RWPE1 (cell line): ENCODE measurements at places on chromosomes 12 and 14.

DNA sequence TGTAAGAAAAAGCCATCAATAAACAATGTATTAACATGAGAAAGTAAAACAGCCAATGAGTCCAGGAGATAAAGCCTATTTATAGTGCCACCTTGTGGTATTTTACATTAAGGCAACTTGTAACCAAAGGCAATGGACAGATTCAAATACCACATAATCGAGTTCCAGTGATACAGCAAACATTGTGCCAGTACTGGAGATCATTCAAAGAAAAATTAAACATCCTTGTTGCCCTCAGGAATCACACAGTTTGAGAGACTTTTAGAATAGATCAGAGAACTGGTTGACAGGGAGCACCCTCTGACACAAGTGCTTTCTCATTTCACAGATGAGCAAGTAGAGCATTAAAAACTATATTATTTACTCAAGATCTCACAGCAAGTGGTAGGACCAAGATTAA lies 98.1 kb downstream of the DDHD1 start:
- peak; percentile 38 for DNase-seq

GRCh38 chr14:74835645-74836250 lies 40.2 kb downstream of the PROX2 start:
- DNase-seq: no peak

- peak; percentile 28 for DNase-seq
Observed at GRCh38 chr12:70719672-70720420, 82.6 kb upstream of the PTPRB start.

GRCh38 chr14:30078811-30079402 lies 151.3 kb upstream of the PRKD1 start:
- DNase-seq: no peak

DNA sequence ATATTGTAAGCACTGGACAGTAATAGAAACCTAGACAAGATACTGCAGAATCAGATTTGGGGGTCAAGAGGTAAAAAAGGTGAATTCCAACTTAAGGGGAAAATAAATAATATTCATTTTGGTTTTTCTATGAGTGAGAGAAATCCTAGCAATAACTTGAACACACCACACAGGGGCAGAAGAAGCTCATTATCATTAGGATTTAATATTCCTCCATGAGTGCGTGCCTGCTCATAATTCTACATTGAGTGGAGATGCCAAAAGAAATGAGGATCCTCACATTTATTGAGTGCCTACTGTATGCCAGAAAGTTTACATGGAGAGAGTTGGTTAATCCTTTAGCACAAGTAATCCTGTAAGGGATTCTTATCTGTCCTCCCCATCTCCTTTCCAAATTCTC lies 40.5 kb upstream of the C14orf132 start:
- peak; percentile 34 for DNase-seq

DNA sequence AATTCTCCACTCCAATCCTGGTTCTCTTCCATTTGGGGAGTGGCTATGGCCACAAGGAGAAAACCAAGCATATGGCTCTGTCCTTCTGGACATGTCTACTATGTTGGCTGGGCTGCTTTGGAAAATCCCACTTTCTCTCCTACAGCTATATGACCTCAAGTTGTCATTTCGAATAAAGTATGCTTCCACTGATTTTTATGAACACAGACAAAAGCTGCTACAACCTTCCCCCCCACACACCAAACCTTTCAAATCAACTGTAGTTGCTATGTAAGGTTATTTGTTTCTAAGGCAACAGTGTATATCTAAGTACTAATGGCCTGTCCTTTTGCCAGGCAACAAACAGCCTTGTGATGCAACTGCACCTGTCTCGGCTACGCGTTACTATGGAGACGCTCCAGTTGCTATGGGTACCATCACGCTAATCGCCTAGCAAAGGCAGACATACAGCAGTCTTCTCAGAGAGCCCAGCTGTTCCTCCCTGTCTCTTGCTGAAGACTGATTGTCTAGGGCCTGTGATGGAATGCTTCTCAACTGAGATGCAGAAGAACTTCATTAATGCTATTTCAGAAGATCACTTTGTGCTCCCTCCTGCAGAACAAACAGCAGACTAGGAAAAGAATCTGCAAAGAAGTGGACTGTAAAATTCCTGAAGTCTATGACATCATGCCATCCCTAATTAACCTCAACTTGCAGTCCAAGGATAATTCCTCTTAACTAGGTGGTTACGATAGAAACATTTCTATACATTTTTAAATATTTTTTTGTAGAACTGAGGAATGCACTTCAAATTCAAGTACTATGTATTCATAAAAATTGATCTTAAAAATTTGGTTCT lies 67.6 kb downstream of the FOXN3 start:
- no peak for DNase-seq

GRCh38 chr12:70070494-70071007 lies 172.7 kb upstream of the CNOT2 start:
- DNase-seq: no peak

- peak; percentile 4 for DNase-seq
Observed at GRCh38 chr14:39673270-39673711, 241.1 kb upstream of the FBXO33 start.

- peak; percentile 78 for DNase-seq
Observed at GRCh38 chr12:116434155-116435011, 124.8 kb upstream of the MAP1LC3B2 start.

DNA sequence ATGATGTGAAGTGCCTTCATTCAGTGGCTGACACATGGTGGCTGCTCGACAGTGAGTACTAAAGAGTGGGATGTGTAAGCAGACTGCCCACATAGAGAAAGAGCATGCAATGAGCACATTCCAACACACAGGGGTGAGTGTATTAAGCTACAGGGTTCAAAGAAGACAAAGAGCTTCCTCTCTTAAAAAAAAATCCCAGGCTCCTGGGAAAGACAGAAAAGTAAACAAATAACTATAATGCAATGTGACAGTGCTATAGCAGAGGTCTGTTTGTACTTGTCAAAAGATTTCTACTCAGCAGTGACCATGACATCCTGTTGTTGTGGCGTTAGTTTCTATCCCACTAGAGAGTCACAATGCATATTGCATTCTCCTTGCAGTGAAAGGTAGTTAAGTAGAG lies 12.4 kb upstream of the PCNX1 start:
- no peak for DNase-seq

DNA sequence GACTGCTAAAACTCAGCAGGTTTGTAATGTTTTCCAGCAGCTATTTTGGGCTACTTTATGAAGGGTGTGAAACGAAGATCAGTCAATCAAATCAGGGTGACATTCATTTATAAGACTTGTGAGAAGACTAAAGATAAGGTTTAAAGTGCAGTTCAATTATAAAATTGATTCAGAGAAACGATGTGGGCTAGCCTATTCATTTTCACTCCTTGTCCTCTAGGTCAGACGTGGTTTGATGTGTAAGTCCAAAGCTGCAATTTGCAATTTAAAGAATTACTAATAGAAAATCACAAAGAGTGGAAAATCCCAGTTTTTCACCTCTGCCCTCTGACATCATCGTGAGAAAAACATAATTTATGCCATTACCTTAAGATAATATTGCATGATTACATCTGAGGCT lies 243.5 kb upstream of the NOVA1 start:
- no peak for DNase-seq

DNA sequence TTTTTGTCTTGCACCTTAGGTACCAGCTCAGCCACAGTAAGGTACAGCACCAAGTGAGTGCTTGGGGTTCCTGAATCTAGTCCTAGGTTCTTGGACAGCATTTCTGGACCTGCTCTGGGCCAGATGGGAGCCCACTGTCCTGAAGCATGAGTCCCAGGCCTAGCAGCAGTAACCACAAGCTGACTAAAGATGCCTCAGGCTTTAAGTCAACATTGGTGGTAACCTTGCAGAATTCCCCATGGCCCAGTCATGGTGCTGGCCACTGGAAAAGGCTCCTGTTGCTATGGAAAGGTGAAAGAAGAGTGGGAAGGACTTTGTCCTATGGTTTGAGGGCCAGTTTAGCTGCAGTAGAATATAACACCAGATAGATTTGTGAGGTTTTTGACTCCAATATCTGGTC lies 86.9 kb upstream of the CLEC14A start:
- no peak for DNase-seq

- DNase-seq: no peak
Observed at GRCh38 chr12:105015543-105015942, 29.4 kb downstream of the NOPCHAP1 start.

DNA sequence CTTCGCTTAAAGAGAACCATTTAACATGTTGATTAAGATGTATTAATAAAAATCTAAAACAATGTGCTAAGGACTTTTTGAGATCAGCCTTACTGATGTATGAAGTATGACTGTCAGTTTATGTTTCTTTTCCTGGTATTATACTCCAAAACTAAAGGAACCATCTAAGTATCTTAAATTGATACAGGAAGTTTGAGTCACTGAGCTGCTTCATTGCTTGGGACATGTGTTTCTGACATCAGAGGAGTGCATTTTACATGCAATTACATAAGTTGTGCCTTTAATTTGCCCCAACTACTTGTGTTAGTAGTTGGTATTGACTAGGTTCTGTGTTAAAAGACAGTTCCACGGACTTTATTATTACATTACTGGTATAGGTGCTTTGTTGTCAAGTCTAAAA lies 50.9 kb downstream of the PROX2 start:
- DNase-seq: no peak

- no peak for DNase-seq
Observed at GRCh38 chr12:19547271-19547671, 108.0 kb downstream of the AEBP2 start.

GRCh38 chr12:121917950-121918678 lies at the start of gene CFAP251:
Gene CFAP251 (plus strand): TSS chr12:121918592. CDS start chr12:121921306, 2,714 bp downstream.
- peak; percentile 59 for DNase-seq

DNA sequence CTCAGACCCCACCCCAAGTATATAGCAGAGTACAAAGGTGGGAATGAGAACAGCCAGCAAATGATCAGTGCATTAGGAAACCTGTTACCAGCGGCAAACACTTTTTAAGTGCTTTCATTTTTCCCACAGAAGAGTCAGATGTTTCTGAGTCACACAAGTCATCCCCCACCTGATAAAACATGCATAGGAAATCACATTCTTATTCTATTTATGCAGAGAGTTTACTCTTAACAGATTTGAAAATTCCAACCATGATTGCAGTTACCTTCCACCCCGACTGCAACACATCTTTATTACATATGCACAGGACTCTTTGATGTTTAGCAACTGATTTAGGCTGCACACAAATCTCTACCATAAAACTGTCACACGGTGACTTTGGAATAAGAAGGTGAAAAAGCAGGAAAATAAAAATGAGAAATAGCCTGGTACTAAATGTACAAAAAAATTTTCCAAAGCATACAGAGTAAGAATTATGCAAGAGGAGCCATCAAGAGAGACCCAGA lies 236.4 kb downstream of the PAWR start:
- DNase-seq: peak; percentile 20

GRCh38 chr12:68970306-68970705 lies 37.3 kb upstream of the CPM start:
- DNase-seq: no peak

DNA sequence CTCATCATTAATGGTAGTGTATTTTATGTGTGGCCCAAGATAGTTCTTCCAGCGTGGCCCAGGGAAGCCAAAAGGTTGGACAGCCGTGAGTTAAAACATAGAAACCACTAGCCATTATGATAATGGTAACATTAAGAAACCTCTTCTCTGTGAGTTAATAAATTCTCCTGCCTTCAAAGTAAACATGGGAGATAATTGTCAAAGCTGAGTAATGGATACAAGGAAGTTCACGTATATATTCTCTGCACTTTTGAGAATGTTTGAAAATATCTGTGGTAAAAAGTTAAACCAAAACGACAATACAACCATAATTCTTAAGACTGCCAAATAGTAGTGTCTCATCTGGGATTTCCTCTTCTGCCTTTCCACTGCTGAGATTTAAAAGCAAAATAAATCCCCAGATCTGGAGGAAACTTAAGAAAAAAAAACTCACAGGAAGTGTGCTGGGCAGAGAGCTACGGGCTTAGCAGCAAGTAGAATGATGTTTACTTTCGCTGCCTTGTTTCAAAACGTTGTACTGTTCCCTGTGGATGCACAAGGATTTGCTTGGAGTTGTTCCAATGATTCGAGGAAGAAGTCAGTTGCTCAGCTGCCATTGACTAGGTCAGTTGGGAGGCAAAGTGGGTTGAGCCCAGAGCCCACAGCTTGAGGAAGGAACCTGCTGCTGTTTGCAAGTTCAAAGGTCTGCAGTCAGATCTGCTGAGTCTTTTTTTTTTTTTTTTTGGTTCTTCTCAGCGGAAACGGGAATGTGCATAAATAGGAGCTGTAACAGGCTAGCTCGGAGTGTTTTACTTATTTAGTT lies 1.7 kb downstream of the TPCN1 start:
- DNase-seq: peak; percentile 32

GRCh38 chr14:21092273-21093011 lies 6.0 kb downstream of the ZNF219 start:
- no peak for DNase-seq

GRCh38 chr14:104096751-104097700 lies 11.5 kb downstream of the ASPG start:
- no peak for DNase-seq

DNA sequence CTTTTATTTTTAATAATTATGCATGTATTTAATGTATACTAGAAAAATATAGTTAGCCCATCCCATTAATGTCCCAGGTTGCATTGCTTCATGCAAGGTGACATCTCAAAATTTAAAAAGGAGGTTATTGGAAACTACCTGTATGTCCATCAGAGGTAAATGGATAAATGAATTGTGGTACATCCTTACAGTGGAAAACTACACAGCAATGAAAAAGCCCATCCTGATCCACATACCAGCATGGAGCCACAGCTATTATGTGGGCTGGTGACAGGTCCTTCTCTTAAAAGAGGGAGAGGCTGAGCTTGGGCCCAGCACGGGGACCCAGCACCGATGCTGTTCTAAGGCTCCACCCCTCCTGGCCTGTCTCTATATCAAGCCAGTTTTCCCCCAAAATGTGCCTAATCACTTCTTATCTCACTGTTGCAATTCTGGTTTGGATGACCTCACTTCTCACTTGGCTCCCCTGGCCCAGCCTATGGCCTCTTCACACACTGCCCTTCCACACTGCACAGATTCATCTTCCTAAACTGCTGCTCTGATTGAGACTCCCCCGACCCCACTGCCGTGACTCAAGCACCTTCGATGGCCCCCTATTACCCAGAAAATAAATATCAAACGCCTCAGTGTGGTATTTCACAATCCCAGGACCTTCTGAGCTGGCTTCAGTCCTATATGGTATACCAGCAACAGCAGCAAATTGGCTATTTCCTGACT lies 97.1 kb upstream of the NCOR2 start:
- no peak for DNase-seq

DNA sequence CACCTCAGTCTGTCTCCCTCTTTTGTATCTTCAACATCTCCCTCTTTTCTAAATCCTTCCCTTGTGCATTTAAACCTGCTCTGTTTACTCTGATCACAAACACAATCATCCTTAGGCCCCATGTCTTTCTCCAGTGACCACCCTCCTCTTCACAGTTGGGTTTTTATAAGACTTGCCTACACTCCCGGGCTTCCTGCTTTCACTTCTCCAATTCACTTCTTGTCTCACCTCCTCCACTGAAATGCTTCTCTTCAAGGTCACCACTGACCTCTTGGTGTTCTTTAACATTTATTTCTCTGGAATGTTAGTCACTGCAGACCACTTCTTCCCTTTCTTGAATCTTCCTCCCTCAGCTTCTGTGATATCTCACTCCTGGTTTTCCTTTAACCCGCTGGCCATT lies 8.7 kb upstream of the SMCO2 start:
- DNase-seq: no peak
